Osteoblast (primary cell): ENCODE measurements at places on chromosomes 12 and 14.

DNA sequence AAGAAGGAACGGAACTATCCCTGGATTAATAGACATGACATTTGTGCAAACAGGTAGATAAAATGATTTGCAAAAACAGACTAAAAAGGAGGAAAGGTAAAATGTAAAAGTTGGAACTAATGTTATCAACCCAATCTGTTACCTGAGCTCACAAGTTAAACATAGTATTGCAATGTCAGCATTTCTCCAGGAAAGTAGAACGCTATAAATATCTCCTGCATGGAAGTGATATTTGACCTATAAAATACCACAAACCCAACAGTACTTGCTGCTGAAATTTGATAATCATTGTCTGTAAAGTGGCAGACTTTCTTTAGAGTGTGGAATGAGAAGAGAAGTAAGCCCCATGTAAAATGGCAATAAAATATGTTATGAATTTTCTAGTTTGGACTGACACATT, 1435.7 kb downstream of the LRFN5 start:
- no peak for DNase-seq

DNA sequence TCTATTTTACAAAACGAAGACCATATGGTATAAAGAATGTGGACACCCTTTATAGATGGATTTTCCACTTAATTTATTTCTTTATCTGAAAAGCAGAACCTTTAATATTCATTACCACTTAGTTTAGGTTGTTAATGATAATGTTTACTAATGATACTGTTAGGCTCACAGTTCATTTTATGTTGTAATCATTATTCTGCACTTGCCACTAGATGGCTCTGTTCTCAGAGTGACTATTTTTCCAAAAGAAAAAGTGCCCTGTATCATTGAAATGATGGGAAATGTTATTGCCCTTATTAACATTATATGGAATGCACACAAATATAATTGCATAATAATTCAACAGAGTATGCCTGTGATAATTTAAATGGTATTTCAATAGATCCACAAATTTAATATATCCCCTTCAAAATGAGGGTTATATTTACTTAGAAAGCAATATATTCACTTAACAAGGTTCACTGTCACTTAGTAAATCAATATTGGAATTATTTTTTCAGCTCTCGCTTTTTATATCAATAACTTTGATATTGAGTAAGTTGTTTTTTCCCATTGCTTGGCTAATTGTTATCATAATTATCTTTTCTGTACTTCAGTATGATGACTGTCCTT, 95.7 kb downstream of the PDE3A start:
- no peak for DNase-seq

- no peak for DNase-seq
Measured at GRCh38 chr12:42915426-42915825, 325.9 kb upstream of the PRICKLE1 start.

GRCh38 chr14:74860899-74861733, 14.8 kb downstream of the PROX2 start:
- peak; percentile 71 for DNase-seq

DNA sequence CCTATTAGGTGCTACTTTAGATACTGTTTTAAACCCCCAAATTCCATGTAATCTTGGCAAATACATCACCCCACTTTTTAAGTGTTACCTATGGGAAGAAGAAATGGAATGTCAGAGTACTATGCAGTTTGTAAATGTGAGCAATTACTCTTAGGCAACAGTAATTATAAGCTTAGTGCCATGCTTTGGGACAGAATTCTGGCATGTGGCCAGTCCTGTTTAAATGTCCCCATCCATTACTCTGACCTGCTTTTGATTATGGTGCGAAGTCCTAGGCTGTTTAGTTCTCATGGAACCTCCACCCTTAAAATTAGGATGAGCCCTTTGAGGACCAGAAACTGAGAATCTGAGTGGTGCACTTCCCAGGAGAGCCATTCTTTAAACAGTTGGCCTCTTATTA, 321.4 kb upstream of the RGS6 start:
- no peak for DNase-seq

DNA sequence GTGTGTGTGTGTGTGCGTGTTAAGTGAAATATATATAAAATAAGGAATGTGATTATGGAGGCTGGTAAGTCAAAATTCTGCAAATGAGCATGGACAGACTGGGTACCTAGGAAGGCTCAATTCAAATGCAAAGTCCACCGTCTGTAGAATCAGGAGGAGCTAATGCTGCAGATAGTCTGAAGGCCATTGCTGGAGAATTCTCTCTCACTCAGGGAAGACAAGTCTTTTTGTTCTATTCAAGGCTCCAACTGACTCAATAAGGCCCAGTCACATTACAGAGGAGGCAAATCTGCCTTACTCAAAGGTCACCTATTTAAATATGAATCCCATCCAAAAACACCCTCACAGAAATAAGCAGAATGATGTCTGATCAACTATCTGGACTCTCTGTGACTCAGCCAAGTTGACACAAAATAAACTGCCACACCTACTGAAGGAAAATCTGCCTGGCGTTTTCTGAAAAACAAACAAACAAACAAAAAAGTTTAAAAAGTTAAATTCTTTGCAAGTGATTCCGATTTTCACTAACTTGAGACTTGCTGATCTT, 684 bp upstream of the KLRF2 start:
- DNase-seq, result no peak

- DNase-seq, result peak; percentile 93
Measured at GRCh38 chr14:91286530-91286937, 42.0 kb upstream of the GPR68 start.

GRCh38 chr14:76666746-76667145, 94.5 kb upstream of the VASH1 start:
- no peak for DNase-seq

GRCh38 chr14:99174770-99175319, 97.2 kb downstream of the BCL11B start:
- no peak for DNase-seq

DNA sequence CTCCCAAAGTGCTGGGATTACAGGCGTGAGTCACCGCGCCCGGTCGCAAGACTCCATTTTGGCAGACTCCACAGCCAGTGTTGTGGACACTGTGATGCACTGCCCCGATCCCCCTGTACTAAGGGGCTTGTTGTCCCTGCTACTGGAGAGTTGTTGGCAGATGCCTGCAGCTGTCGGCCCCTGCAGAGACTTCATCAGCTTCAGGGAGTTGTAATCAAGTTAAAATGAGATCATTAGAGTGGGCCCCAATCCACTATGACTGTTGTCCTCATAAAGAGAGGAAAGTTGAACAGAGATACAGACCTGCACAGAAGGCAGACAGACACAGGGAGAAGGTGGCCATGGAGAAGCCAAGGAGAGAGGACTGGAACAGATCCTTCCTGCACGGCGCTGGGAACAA, 23.7 kb upstream of the TUBA1A start:
- DNase-seq, result no peak

GRCh38 chr14:95480109-95480886, 36.2 kb downstream of the SYNE3 start:
- DNase-seq, result peak; percentile 94
